ENCODE measurements at places on chromosomes 5 and 9. TPM values are rescaled to one million over a fixed set of nuclear protein-coding genes. Genes with fewer than 3 reads are reported as not detected.

- no peak for DNase-seq
- no peaks in the 10 kb centered on the region for H3K36me3 ChIP-seq
- H3K27ac ChIP-seq, result no peak overlapping the region
- no peaks in the 10 kb centered on the region for H3K4me1 ChIP-seq
Observed at GRCh38 chr5:157677931-157678330, 6.6 kb downstream of the C5orf52 start.

DNA sequence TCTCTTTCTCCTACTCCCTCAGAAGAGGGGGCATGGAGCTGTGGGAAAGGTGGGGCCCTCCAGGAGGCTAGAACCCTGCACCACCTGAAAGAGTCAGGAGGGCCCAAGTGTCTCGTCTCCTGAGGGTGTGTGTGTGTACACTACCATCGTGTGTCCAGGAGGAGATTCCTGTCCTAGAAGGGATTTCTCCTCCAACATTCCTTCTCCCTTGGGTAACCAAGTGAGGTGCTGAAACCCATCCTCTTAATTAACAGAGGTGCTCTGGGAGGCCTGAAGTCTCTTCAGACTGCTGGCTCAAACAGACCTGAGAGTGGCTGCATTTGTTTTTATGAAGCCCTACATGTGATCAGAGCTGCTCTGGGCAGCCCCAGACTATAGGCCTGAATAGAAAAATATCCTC lies 61.1 kb upstream of the FAM169A start:
- no peak overlapping the region for H3K4me3 ChIP-seq
- H3K36me3 ChIP-seq, result no peaks in the 10 kb centered on the region
- no peaks in the 10 kb centered on the region for H3K27me3 ChIP-seq
- H3K4me1 ChIP-seq, result no peaks in the 10 kb centered on the region

- DNase-seq, result no peak
- peaks cover 5% of the 10 kb centered on the region for H3K36me3 ChIP-seq
- no peak overlapping the region for H3K4me3 ChIP-seq
- H3K27me3 ChIP-seq, result no peaks in the 10 kb centered on the region
- H3K27ac ChIP-seq, result no peak overlapping the region
- H3K4me1 ChIP-seq, result peaks cover 14% of the 10 kb centered on the region
Observed at GRCh38 chr5:7816535-7816901, 34.4 kb downstream of the CFAP90 start.

The PCDHB7 gene
- 5.5 TPM for polyA plus RNA-seq

GRCh38 chr5:157778121-157778805 lies 34.8 kb downstream of the LSM11 start:
- DNase-seq, result peak; percentile 15
- no peak overlapping the region for H3K4me3 ChIP-seq
- no peaks in the 10 kb centered on the region for H3K27me3 ChIP-seq
- no peaks in the 10 kb centered on the region for H3K4me1 ChIP-seq

GRCh38 chr5:76716456-76717157 lies 681 bp downstream of the F2R start:
- peaks cover 16% of the 10 kb centered on the region for H3K27me3 ChIP-seq
- H3K27ac ChIP-seq, result peak overlapping the region; percentile 52
- no peaks in the 10 kb centered on the region for H3K36me3 ChIP-seq
- H3K4me1 ChIP-seq, result peaks cover 25% of the 10 kb centered on the region
- DNase-seq, result no peak

DNA sequence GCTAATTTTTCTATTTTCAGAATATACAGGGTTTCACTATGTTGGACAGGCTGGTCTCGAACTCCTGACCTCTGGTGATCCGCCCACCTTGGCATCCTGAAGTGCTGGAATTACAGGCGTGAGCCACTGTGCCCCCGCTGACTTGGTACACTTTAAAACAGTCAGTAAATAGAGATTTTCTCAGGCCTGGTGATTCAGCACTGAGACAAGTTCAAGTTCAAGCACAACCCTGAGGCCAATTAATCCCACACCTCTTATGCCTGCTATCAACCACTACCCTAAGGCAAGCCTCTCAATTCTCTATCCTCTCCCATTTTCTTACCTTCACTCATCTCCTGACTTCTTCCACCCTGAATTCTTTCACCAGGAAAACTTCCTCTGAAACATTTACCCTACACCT lies 18.9 kb downstream of the MUSK start:
- H3K4me3 ChIP-seq, result no peak overlapping the region
- no peak overlapping the region for H3K27ac ChIP-seq
- no peaks in the 10 kb centered on the region for H3K36me3 ChIP-seq
- H3K27me3 ChIP-seq, result no peaks in the 10 kb centered on the region
- no peaks in the 10 kb centered on the region for H3K4me1 ChIP-seq

DNA sequence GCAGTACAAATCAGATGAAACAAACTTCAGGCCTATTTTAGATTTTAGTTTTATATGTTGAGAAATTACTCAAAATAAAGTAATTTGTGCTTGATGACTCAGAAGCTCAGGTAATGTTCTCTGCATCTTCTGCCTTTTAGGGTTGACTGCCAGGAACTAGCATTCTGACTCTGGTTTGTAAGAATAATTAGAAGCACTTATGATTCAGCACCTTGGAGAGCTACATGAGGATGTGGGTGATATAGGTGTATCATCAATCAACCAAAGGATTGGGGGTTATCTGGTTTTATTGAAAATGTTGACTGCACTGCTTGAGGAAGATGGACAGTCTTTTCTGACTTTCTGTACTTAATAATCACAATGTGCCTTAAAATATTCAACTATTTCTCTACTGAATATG lies 118.7 kb upstream of the SGCD start:
- H3K27ac ChIP-seq, result no peak overlapping the region
- no peaks in the 10 kb centered on the region for H3K36me3 ChIP-seq
- DNase-seq, result no peak
- no peaks in the 10 kb centered on the region for H3K27me3 ChIP-seq
- no peaks in the 10 kb centered on the region for H3K4me1 ChIP-seq
- H3K4me3 ChIP-seq, result no peak overlapping the region

The POLR1E gene
- 23.5 TPM for polyA plus RNA-seq

GRCh38 chr9:85136987-85137386 lies 467.5 kb downstream of the NTRK2 start:
- H3K27ac ChIP-seq, result no peak overlapping the region
- H3K4me3 ChIP-seq, result no peak overlapping the region
- H3K27me3 ChIP-seq, result no peaks in the 10 kb centered on the region
- no peaks in the 10 kb centered on the region for H3K4me1 ChIP-seq
- H3K36me3 ChIP-seq, result no peaks in the 10 kb centered on the region
- DNase-seq, result no peak

GRCh38 chr9:21331676-21332402 lies 3.4 kb downstream of the KLHL9 start:
- H3K4me3 ChIP-seq, result no peak overlapping the region
- H3K4me1 ChIP-seq, result no peaks in the 10 kb centered on the region
- no peaks in the 10 kb centered on the region for H3K36me3 ChIP-seq
- no peak overlapping the region for H3K27ac ChIP-seq
- no peak for DNase-seq
- no peaks in the 10 kb centered on the region for H3K27me3 ChIP-seq

The IFNA21 gene
- not detected for polyA plus RNA-seq

The ELAVL2 gene
- 74.4 TPM for polyA plus RNA-seq

DNA sequence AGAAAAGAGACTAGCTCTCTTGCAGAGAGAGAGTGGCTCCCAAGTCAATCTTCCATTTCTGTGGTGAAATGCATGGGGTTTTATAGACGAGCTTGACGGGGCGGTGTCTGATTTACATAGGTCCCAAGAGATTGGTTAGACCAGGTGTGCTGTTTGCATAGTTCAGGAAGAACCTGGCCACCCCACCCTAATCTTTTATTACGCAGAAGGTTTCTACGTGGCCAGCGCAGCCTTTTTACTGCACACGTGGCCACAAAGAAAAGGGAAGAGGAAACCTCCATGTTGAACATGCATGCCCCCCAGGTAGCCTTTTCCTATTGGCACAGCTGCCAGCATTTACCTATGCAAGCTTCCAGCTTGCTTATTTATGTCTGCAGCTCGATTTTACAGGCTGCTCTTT lies 92.1 kb downstream of the CAVIN4 start:
- H3K27me3 ChIP-seq, result no peaks in the 10 kb centered on the region
- H3K4me1 ChIP-seq, result peaks cover 3% of the 10 kb centered on the region
- H3K4me3 ChIP-seq, result no peak overlapping the region
- DNase-seq, result no peak
- H3K36me3 ChIP-seq, result no peaks in the 10 kb centered on the region

The PCDHGA11 gene
- polyA plus RNA-seq, result 14.9 TPM

GRCh38 chr9:135552698-135553171 lies 6.8 kb downstream of the OBP2A start:
- H3K27ac ChIP-seq, result no peak overlapping the region
- no peaks in the 10 kb centered on the region for H3K4me1 ChIP-seq
- H3K27me3 ChIP-seq, result no peaks in the 10 kb centered on the region
- H3K4me3 ChIP-seq, result no peak overlapping the region
- DNase-seq, result no peak
- H3K36me3 ChIP-seq, result no peaks in the 10 kb centered on the region

The COL5A1 gene
- polyA plus RNA-seq, result 79.4 TPM

DNA sequence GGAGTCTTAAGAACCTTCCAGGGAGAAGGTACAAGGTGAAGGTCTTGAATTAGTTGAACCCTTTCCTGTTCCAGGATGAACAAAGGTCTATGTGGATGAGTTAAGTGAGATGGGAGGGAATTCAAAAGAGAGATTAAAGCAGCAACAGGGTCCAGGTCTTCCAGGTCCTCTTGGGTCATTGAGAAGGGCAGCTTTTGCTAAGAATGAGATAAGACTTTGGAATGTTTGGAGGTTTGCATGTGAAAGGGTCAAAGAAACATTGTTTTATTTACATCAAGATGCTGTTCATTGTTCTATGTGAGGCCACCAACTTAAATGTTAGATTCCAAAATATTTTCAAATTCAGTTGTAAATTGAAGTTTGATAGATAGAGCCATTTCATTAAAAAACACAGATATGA lies 463.9 kb downstream of the ANXA1 start:
- H3K4me3 ChIP-seq, result no peak overlapping the region
- H3K4me1 ChIP-seq, result no peaks in the 10 kb centered on the region
- no peaks in the 10 kb centered on the region for H3K27me3 ChIP-seq
- H3K36me3 ChIP-seq, result no peaks in the 10 kb centered on the region
- no peak overlapping the region for H3K27ac ChIP-seq

The ADRA1B gene
- 10.8 TPM for polyA plus RNA-seq

The IL9 gene
- 1.0 TPM for polyA plus RNA-seq

DNA sequence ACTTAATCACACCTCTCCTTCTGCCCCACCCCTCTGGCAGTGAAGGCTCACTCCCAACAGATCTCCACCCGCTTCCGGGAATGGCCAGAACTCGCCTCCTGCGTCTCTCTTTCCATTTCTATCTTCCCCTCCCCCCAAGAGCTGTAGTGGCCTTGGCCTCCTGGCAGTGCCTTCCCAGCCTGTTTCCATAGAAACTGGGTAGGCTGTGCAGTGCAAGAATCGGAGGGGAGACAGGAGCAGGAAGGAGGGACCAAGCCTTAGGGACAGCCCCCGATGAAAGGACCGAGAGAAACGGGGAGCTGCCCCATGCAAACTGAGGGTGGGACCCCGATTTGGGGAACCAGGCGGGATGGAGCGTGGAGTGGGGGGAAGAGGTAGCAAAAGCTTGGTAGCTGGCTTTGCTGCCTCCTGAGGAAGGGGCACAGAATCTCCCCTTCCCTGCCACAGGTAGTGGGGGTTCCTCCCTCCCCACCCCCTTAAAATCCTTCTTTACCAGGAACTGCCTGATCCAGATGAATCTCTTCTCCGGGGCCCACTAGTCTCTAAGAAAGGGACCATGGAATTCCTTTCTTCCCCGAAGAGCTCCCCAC lies 4.5 kb upstream of the PCDH1 start:
- H3K27me3 ChIP-seq, result no peaks in the 10 kb centered on the region
- no peaks in the 10 kb centered on the region for H3K36me3 ChIP-seq
- H3K4me3 ChIP-seq, result peak overlapping the region; percentile 44
- peak overlapping the region; percentile 93 for H3K27ac ChIP-seq
- peak; percentile 91 for DNase-seq

The OR1Q1 gene
- polyA plus RNA-seq, result not detected

The TSSK1B gene
- polyA plus RNA-seq, result 0.06 TPM

The GARIN3 gene
- not detected for polyA plus RNA-seq
